Stomach (tissue), 19 donors: ENCODE measurements at places on chromosomes 1 and 21.

- DNase-seq = no peak
- peaks cover 92% of the 10 kb centered on the region for H3K4me1 ChIP-seq
- no peaks in the 10 kb centered on the region for H3K27me3 ChIP-seq
- no peak overlapping the region for H3K4me3 ChIP-seq
- H3K27ac ChIP-seq = no peak overlapping the region
Observed at GRCh38 chr1:42316292-42316691, 18.7 kb downstream of the FOXJ3 start.

DNA sequence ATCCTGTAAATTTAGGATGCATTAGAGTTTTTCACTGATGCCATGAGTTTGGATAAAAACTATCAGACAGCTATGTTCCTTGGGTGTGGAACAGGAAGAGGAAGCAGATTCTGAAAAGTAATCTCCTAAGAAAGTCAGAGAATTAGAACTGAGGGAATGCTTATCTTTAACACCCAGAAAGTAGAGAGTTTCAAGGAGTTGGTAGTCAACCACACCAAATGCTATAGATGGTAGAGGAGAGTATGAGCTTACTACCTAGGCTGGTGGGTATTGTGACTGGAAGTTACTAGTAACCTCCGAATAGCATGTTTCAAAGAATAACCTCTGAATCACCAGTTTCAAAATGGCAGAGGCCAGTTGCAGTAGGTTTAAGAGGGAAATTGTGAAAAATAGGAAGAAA, 288.0 kb downstream of the HMCN1 start:
- H3K27ac ChIP-seq = no peak overlapping the region
- no peak for DNase-seq
- H3K27me3 ChIP-seq = no peaks in the 10 kb centered on the region
- H3K4me3 ChIP-seq = no peak overlapping the region
- no peaks in the 10 kb centered on the region for H3K36me3 ChIP-seq

- no peaks in the 10 kb centered on the region for H3K27me3 ChIP-seq
- H3K36me3 ChIP-seq = no peaks in the 10 kb centered on the region
- no peak for DNase-seq
- H3K4me1 ChIP-seq = no peaks in the 10 kb centered on the region
- H3K4me3 ChIP-seq = no peak overlapping the region
Observed at GRCh38 chr1:232249339-232249738, 380.6 kb downstream of the SIPA1L2 start.

DNA sequence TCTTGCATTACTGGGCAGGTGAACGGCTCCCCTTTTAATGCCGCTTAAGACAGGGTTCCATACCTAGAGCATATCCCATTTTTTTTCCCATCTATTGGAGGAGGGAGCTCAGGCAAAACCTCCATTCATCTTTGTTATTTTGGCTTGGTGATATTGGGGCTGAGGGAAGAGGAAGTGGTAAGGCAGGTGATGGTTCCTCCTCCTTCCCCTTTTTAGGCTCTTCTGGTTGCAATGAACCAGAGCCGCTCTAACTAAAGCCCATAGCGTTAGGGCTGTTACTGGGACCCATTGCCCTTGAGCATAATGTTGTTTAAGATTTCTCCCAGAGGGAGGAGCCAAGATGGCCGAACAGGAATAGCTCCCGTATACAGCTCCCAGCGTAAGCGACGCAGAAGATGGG, 21.1 kb downstream of the PYHIN1 start:
- H3K27me3 ChIP-seq = no peaks in the 10 kb centered on the region
- H3K4me1 ChIP-seq = no peaks in the 10 kb centered on the region
- H3K36me3 ChIP-seq = no peaks in the 10 kb centered on the region
- H3K4me3 ChIP-seq = no peak overlapping the region
- no peak for DNase-seq
